NCI-H2029 (cell line): ENCODE measurements at places on chromosomes 4 and X.

GRCh38 chr4:95159384-95159783 is 389.4 kb downstream of the UNC5C start:
- no peak for DNase-seq

DNA sequence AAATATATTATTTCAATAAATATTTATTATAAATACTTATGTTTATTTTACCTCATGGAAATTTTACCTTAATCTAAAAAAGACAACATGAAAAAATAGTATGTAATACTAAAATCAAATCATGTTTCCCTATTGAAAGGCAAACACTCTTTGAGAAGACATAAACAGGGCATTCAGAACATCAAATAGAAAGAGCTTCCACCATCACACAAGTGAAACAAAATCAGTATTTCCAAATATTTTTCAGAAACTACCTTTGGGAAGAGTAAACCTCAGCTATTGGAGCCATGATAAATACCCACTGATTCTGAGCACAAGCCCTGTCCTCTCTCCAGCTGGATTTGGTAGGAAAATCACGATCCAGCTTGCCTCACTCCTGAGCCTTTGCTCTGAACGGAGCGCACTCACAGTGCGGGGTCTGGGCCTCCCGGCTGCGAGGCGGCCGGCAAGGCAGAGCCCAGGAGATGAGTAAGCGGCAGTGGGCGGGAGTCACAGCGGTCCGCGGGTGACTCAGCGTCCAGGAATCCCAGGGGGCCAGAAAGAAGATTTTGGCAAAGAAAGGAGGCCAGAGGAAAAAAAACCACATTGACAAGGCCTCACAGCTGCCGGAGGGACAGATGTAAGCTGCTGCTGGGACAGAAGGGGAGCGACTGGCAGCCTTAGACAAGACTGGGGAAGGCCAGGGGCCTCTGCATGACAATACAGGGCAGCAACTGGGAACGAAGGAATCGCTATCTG is 14.7 kb upstream of the ANXA5 start:
- DNase-seq = no peak

DNA sequence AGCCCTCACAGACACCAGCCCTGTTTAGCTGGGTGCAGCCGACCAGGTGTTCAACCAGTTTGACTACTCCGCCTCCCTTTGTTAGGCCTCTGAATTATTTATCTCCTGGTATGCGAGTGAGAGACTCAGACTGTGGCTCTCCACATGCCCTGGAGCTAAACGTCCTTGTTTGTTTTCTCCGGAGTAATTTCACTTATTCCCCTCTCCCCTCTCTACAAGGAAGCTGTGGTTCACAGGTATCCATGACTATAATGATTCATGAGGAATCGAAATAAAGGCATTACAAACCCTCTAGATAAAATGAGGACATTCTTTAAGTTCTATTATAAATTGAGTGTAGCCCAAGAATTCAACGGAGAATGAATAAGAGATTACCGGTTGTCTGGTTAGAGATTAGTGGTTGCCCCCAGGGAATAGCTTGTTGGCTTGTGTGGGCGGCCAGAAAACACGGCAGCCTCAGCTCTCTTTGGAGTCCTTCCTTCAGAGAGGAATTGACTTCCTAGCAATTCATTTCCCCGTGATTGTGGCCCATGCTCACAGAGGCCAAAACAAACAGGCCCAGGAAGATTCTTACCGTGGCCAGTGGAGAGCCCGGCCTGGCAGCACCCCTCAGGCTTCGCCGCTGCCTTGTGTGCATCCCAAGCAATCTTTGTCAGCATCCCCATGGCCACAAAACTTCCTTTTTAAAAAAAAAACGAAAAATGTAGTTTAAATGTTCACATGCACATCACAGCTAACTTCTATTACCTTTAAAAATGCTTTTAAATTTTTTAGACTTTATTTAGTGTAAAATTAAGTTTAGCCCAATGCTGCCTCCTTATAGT is 60.2 kb upstream of the CBR4 start:
- DNase-seq = peak; percentile 79

- DNase-seq = no peak
Measured at GRCh38 chr4:171561419-171561818, 251.8 kb upstream of the GALNTL6 start.

- DNase-seq = no peak
Measured at GRCh38 chr4:56863441-56864139, 42.1 kb upstream of the SPINK2 start.

DNA sequence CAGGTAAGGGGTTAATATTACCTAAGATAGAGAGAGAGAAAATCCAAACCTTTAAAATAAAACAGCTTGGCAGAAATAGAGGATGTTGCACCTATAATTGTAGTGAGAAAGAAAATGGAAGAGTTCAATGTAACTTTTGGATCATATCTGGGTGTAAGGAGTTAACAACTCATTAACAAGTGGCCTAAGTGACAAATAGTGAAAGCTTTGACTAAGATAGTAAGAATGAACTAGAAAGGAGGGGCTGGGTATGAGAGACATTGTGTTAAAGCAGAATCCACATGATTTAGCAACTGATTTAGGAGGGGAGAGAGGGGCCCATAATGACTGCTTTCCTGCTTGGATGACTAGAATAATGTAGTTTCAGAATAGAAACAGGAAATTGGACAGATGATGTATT is 761.0 kb downstream of the IL1RAPL1 start:
- no peak for DNase-seq

DNA sequence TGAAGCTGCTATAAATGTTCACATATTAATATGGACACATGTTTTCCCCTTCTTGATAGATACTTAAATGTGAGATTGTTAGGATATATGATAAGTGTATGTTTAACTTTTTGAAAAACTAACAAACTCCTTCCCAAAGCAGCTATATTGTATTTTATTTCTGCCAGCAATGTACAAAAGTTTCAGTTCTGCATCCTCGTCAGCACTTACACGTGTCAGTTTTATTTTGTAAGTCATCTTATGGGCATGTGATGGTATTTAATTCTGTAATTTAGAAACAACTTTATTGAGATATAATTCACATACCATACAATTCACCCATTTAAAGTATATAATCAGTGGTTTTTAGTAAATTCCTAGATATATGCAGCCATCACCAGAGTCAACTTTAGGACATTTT is 31.6 kb downstream of the RAPGEF2 start:
- DNase-seq = no peak

GRCh38 chr4:156959298-156959702 is 12.3 kb downstream of the PDGFC start:
- no peak for DNase-seq

GRCh38 chr4:146437778-146438177 is 84.0 kb downstream of the SLC10A7 start:
- no peak for DNase-seq

DNA sequence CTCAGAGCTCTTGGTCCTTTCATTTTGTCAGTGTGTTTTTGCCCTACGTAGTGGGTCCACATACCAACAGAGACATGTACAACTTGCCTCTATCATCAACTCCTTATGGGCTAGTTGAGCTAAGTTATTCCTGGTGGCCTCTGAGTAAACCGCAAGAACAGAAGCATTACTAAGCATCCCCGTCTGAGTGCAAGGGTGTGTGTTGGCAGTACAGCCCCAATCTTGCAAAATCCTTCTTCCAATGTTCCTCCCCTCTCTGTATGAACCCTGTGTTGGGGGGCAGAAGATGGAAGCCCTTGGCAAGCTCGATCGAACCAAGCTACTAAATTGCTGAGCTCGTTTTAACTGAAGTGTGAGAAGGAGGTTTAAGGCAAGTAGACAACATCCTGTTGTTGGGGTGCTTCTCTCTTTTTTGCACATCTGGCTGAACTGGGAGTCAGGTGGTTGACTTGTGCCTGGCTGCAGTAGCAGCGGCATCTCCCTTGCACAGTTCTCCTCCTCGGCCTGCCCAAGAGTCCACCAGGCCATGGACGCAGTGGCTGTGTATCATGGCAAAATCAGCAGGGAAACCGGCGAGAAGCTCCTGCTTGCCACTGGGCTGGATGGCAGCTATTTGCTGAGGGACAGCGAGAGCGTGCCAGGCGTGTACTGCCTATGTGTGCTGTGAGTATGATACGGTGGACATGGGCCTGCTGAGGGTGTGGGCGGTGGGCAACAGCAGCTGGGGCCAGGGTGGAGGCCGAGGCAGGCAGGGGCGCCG is at the start of gene SH2D1A:
TSS of gene SH2D1A (plus strand) at position 447 of the 760 bp plus-strand sequence. CDS start at position 527, 80 bp downstream.
- no peak for DNase-seq

GRCh38 chrX:12308420-12308819 is 170.1 kb downstream of the FRMPD4 start:
- DNase-seq = no peak

DNA sequence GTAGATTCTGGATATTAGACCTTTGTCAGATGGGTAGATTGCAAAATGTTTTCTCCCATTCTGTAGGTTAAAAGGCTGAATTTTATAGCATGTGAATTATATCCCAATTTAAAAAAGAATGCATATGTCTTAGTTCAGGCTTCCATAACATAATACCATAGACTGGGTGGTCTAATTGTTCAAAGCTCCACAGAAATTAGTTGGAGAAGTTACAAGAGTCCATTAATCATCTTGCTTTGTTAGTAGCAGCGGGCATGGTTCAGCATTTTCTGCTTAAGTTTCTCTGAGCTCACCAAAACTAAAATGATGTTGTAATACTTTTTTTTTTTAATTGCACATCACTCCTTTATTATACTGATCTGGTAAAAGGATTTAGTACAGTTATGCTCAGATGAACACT is 1.8 kb downstream of the PGAM4 start:
- DNase-seq = no peak

GRCh38 chrX:127466211-127466610 is 586.0 kb downstream of the ACTRT1 start:
- DNase-seq = no peak

DNA sequence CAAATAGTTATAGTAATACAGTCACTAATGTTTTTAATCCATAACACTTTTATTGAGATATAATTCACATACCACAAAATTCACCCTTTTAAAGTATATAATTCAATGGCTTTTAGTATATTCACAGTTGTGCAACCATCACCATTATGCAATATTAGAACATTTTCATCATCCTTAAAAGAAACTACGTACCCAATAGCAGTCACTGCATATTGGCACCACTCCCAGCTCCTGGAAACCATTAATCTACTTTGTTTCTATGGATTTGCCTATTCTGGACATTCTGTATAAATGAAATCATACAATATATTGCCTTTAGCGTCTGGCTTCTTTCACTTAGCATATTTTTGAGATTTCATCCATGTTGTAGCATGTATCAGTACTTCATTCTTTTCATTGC is 99.3 kb downstream of the AMMECR1 start:
- no peak for DNase-seq

- no peak for DNase-seq
Measured at GRCh38 chr4:16659694-16660093, 238.8 kb downstream of the LDB2 start.

DNA sequence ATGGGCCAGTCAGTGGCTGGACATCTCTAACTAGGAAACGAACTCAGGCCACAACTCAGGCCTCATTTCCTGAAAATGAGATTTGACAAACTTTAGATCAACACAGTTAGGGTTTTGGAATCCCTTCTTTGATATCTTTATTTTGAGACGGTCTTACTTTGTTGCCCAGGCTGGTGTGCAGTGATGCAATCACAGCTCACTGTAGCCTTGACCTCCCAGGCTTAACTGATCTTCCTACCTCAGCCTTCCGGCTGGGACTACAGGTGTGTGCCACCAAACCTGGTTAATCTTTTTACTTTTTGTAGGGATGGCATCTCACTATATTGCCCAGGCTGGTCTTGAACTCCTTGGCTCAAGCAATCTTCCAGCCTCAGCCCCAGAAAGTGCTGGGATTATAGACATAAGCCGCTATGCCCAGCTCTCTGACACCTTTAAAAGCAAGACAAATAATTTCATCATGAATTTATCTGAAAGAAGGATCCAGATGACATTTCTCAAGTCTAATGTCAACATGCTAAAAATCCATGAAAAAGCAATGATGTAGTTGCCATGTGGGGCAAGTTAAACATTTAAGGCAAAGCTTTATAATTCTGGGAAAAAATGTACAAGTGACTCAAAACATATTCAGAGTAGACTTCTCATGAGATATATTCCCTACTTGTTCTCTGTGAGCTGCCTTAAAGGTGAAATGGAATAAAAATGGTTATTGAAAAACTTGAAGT is 89.1 kb upstream of the CBR4 start:
- DNase-seq = no peak
